ENCODE measurements at places on chromosomes 1 and 21.

- DNase-seq: no peak
Observed at GRCh38 chr1:248793592-248793991, 32.1 kb downstream of the SH3BP5L start.

- no peak for DNase-seq
Observed at GRCh38 chr1:38045401-38046332, 926 bp downstream of the POU3F1 start.

DNA sequence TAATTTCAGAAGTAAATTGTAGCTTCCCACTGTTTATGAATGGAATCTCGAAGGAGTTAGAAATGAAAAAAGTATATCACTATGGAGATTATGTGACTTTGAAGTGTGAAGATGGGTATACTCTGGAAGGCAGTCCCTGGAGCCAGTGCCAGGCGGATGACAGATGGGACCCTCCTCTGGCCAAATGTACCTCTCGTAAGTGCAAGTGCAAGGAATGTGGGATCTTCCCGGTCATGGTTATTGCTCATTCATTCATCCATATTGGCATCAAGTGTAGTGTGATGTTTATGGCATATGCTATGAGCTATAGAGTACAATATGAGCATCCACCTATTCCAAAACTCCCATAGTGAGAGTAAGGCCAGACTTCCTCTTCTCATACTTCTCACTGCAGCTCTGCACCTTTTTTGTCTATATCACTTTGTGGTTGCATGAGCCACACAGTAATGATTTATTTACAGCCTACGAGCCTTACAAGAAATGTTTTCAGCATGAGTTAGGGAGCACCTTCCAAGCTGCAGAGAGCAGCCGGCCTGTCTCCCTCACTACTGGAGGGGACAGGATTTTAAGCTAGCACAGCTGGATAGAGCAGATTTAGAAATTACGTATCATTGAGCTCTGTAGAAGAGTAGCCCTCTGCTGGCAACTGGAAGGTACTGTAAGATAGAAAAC is 24.9 kb upstream of the CR1L start:
- no peak for DNase-seq

GRCh38 chr1:17013491-17014320 is 2.0 kb upstream of the ATP13A2 start:
- no peak for DNase-seq

- DNase-seq: no peak
Observed at GRCh38 chr1:101683561-101683960, 313.2 kb downstream of the OLFM3 start.

DNA sequence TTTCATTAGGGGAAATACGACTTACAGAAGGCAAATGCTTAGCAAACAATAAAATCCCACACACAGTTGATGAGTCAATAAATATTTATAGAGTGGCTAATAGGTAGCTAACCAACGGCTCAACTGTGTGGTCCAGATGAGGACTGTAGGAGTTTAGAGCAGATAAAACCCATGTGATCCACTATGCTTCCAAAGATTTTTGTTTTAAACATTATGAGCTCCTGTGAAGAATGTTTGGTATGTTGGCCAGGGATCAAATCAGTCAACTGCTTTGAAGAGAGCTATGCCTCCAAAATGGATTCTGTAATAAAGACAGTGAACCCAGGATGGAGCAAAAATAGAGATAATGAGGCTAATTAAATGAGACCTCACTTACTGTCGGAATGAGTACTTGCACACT is 72.3 kb upstream of the COL11A1 start:
- no peak for DNase-seq

DNA sequence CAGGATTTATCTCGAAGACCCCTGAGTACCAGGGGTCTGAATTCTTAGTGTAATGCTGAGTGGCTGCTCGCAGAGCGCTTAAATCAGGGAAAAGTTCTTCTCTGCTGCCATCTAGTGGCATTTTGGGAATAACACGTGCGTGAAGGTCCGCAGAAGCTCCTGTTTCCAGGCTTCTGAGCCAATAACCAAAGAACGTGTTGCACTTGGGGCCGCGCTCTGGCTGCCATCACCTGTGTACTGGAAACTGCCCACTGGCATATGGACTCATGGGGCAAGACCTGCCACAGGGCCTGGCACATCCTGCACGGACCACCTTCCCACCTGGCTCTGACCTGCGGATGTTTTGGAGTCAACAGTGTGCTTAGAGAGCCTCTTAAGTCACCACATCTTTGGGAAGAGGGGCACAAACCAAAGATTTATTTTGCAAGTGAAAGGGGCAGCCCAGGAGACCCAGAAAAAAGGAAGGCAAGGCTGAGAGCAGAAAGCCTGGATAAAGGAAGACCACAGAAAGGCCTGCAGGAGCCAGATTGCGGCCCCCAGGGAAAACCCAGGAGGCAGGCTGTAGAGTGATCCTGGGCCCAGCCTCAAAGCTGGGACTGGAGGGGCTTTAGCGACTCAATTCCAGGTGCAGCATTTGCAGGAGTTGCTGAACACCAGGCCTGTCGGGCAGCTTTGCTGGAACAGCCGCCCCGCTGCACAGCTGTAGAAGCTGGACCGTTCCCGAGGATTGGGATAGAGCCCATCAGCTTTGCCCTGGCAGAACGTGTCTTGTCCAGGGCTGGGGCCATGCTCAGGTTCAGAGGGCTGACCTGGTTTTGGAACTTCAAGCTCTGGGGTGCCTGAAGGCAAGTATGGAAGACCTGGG is 13.0 kb downstream of the CHIT1 start:
- DNase-seq: peak; percentile 21

DNA sequence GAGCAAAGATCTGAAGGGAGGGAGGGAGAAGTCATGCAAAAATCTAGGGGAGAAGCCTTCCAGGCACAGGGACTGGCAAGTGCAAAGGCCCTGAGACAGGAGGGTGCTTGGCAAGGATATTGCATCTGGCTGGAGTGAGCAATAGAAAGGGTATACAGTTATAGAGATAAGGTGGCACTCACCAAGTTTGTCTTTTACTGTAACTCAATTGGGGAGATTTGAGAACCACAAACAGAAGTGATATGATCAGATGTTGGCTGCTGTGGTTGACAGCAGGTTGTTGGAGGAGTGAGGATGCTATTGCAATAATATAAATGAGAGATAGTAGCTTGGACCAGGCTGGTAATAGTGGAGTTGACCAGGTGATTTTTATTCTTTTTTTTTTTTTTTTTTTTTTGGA is 25.6 kb downstream of the MCOLN3 start:
- no peak for DNase-seq

DNA sequence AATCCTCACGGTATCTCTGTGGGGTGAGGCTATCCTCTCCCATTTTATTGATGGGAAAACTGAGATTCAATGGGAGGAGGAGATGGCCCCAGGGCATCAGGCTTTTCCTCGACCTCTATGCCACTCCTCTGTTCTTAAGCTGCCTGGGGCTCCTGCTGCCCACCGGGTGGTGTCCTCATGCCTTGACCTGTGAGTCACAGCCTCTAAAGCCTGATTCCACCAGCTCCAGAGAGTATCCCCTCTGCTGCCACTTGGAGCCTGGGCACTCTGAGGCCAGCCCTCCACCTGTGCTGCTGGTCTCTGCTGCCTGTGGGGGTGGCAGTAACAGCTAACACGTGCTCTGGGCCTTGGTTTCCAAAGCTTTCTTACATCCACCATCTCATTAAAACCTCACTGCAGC is 241.2 kb downstream of the TRABD2B start:
- no peak for DNase-seq

GRCh38 chr1:29341936-29342335 is 105.6 kb downstream of the PTPRU start:
- DNase-seq: no peak

DNA sequence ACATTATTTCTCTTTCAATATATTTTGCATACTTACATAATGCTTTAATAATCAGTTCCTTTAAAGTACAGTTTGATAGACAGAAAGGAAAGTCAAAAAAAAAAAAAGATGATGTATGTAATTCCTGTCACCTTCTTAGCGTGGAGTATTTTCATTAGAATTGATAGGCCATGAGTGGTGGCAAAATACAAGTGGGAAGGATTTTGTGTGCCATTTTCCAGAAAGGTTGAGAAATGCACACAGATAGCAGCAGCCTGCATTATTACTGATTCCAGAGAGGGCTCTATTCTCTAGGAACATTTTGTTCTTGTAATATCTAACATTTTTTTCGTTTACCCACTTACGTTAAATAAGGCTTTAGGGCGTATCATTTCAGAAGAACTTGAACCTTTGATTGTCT is 475.6 kb downstream of the DSCAM start:
- no peak for DNase-seq

DNA sequence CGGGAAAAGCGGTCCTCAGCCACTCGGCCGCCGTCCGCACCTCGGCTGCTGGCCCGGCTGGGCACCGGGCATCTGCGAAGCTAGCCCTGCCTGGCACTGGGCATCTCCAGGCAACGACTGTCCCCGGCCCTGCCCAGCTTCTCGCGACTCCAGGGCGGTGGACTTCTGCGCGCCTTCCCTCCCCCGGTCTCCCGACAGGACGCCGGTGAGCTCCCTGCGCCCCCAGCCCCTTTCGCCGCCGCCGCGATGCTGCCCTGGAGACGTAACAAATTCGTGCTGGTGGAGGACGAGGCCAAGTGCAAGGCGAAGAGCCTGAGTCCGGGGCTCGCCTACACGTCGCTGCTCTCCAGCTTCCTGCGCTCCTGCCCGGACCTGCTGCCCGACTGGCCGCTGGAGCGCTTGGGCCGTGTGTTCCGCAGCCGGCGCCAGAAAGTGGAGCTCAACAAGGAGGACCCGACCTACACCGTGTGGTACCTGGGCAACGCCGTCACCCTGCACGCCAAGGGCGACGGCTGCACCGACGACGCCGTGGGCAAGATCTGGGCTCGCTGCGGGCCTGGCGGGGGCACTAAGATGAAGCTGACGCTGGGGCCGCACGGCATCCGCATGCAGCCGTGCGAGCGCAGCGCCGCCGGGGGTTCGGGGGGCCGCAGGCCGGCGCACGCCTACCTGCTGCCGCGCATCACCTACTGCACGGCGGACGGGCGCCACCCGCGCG is 514 bp downstream of the FAM43B start:
- no peak for DNase-seq

DNA sequence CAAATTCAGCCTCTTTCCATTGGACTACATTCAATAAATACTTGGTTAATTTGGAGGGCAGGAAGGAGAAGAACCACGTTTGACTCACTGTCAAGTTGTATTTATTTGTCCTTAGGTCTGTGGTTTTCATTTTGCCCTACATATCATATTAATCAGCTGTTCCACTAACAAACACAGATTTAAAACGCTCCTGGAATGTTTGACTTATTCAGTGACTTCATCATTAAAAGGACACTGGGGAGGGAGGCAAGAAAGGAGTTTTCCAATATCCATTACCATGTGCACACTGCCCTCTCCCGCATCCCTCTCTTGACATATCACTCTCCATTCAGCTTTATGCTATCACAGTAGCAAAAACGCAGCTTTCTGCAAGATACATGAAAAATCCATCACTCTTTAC is 98.2 kb upstream of the C1orf87 start:
- DNase-seq: no peak

- no peak for DNase-seq
Observed at GRCh38 chr1:236861560-236862218, 66.6 kb downstream of the MTR start.

GRCh38 chr1:78096976-78097375 is 51.2 kb downstream of the GIPC2 start:
- DNase-seq: no peak

DNA sequence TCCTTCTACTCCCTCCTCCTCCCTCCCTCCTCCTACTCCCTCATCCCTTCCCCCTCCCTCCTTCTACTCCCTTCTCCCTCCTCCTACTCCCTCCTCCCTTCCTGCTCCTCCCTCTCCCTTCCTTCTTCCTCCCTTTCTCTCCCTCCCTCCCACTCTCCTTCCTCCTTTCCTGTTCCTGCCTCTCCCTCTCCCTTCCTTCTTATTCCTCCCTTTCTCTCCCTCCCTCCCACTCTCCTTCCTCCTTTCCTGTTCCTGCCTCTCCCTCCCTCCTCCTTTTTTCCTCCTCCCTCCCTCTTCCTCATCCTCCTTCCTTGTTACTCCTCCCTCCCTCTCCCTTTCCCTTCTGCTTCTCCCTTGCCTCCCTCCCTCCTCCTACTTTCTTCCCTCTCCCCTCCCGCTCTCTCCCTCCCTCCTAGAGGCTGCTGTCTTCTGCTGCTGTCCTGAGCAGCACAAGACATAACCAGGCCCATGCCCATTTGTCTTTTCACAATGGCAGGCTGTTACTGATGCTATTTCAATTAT is 41.1 kb downstream of the WNT9A start:
- no peak for DNase-seq

- DNase-seq: no peak
Observed at GRCh38 chr1:227945891-227946623, 1.7 kb downstream of the WNT9A start.

DNA sequence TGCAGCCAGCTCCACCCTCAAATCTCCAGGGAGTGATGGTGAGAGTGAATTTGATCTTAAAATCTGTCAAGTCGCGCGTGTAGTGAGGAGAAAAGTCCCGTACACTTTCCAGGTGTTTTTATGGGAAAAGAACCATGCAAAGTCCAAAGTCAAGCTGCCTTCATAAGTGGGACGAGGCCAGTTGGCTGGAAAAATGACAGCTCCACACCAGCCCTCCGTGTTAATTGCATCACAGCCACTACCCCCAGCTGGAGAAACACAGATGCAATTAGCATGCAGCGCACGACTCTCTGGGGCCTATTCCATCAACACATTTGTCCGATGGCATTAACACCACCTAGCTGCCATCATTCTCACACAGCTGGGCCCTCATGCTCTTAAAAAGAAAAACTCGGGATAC is 68.4 kb downstream of the KLHDC7A start:
- no peak for DNase-seq

- DNase-seq: no peak
Observed at GRCh38 chr1:61190618-61191432, 108.5 kb downstream of the NFIA start.

GRCh38 chr1:90854397-90854924 is 137.4 kb upstream of the BARHL2 start:
- DNase-seq: no peak

DNA sequence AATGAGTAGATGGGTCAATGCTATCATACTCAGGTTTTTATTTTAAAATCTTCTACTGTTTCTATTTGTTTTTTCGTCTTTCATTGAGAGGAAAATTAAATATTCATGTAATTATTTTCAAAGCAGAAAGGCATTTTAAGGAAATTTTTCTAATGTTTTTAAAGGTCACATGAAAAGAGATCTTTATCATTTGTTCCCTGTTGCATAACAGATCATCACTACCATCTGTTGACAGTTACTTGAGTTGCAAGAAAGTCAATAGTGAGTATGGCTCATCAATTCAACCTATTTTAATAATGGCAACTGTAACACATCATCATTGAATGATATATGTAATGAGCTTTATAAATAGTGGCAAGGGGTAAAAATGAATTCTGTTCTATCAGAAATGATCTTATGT is 369.7 kb downstream of the DPYD start:
- DNase-seq: no peak

DNA sequence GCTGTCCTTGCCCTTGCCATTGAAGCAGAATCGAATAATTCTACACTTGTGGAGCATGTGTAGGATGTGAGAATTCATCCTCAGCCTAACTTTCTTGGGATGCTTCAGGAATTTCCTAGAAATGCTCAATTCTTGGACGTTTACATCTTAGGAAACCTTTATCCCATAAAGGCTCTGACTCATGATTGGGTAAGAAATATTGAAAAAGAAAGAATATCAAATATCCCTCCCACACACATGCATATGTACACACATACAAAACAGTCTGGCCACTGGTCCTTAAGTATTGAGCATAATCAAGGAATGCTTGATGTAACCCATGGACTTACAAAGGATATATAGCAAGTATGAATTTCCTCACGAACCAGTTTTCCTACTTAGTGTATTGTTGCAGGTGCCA is 83.9 kb upstream of the IPO9 start:
- DNase-seq: no peak

- DNase-seq: no peak
Observed at GRCh38 chr1:218492874-218493273, 147.7 kb downstream of the TGFB2 start.
